ENCODE measurements at places on chromosomes 12 and 14.

- DNase-seq, result no peak
These were observed 39.2 kb downstream of the ACADS start for GRCh38 chr12:120764816-120765215.

GRCh38 chr12:109053382-109054123 lies 1.2 kb downstream of the USP30 start:
- DNase-seq, result peak; percentile 17

DNA sequence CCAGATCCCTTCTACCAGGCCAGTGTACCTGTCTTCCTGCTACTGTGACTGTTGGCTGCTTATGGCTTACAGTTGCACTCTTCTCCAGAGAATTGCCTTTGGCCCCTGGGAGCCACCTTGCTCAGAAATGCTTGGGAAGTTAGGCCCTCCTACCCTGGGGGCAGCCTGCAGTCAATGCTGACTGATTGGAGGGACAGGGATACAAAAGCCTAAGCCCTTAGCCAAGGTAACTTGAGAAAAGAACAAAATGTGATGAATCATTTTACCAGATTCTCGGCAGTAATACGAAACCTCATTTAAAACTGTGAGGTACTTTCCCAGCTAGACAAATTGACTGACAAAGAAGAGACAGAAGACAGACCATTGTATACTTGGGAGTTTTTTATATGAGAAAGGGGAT lies 47.3 kb downstream of the PTCSC3 start:
- no peak for DNase-seq

DNA sequence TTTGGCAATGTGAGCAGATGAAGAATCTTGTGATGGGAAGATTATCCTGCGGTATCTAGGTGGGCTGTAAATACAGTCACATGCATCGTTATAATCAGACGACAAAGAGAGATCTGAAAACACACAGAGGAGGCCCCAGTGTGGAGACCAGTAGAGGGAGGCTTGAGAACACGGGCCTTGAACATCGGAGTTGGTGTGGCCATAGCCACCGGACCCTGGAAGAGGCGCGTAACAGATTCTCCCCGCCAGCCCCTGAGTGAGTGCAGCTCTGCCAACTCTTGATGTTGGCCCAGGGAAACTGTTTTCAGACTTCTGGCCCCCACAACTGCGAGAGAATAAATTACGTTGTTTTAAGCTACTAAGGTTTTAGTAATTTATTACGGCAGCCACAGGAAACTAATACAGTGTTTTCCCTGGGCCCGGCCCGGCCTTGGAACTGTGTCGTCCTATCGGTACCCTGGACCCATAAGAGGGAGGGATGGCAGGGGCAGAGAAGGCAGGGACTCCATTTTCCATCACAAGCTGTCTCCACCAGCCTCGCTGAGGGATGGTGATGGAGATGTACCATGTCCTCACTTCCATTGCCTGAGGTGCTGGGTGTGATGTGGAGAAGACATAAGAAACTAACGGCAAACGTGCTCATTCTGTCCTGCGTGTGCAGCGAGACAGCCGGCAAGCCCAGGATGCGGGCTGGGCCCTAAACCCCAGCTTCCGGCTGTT lies 91.6 kb downstream of the NTF3 start:
- DNase-seq, result no peak

DNA sequence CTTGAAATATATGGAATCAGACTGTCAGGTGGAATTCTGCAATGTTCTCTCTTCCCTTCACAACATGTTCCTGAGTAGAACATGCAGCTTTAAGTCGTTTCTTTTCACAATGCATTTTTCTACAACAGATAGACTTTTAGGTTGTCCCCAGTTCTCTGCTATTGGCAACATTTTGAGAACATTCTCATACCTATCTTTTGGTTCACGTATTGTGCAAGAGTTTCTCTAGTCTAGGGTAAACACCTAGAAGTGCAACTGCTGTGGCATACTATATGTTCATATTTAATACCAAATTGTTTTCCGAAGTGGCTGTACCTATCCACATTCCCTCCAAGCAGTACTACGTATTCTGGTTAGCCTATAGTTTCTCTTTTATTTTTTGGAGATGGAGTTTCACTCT lies 32.1 kb downstream of the PPTC7 start:
- no peak for DNase-seq

DNA sequence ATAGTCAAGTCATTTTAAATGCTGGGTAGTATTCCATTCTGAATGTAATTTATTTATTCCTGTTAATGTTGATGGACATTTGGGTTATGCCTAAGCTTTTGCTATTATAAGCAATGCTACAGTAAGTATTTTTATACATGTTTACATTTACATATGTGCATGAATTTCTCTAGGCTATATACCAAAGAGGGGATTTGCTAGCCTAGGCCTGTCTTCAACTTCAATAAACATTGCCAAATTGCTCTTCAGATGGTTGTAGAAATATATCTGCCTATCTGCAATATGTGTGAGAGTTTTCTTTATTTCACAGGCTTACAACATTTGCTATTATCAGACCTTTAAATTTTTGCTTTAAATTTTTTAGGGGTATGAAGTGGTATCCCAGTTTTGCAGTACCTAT lies 87.0 kb downstream of the MIPOL1 start:
- DNase-seq, result no peak

- DNase-seq, result no peak
These were observed 533.7 kb upstream of the SEL1L start for GRCh38 chr14:82067221-82067875.
